ENCODE measurements at places on chromosomes 1 and 21.
A peak's percentile ranks its signal among the peaks of the same experiment; 100 is the strongest.

GRCh38 chr1:162016631-162017030, 7.0 kb downstream of the OLFML2B start:
- no peak for DNase-seq

GRCh38 chr1:2501041-2501819, 25.1 kb downstream of the PLCH2 start:
- no peak for DNase-seq

DNA sequence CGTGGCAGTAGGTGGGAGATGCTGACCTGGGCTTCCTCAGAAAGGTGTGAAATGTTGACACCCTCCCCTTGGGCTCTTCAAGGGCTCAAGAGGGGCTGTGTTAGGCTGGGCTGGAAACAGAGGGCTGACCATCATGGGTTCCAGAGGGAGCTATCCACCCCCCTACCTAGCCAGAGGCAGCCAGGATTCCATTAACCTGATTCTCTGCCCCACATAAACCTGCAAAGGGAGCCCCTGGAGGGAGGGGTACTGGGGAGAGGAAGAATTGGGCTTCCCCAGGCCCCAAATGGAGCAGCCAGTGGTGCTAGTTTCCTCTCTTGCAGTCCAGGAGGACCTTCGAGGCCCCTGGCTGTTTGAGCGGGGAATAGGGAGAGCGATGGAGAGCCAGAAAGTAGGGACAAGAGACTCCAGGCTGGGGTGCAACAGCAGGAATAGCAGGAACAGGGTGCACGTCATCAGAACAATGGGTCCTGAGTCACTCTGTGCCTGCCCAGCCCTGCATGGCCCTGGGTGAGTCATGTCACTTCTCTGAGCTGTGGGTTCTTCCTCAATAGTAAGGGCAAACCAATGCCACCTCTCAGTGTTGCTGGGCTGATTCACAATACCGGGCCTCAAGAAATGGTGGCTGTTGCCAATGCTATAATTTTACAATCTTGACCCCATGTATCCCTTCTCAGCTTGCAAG, 121.2 kb downstream of the EPHB2 start:
- no peak for DNase-seq

DNA sequence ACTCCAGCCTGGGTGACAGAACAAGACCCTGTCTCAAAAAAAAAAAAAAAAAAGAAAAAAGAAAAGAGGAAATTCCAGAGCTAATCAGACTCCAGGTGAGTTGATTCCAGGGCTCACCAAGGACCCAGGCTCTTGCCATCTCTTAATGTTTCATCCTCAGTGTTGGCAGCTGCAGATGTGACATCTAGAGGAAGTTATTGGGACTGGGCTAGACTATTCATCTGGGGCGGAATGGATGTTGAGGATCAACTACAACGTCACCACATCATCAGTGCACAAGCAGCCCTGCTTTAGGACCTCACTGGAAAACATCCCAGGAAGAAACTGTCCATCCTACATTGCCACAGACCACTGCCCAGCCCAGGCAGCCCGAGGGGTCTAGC, 28.6 kb upstream of the PARP1 start:
- no peak for DNase-seq

- no peak for DNase-seq
Observed at GRCh38 chr1:203308328-203308922, 3.1 kb downstream of the BTG2 start.

- peak; percentile 22 for DNase-seq
Observed at GRCh38 chr1:62508187-62508758, 71.4 kb downstream of the USP1 start.

GRCh38 chr1:92804721-92805201, 19.9 kb upstream of the EVI5 start:
- DNase-seq, result no peak

DNA sequence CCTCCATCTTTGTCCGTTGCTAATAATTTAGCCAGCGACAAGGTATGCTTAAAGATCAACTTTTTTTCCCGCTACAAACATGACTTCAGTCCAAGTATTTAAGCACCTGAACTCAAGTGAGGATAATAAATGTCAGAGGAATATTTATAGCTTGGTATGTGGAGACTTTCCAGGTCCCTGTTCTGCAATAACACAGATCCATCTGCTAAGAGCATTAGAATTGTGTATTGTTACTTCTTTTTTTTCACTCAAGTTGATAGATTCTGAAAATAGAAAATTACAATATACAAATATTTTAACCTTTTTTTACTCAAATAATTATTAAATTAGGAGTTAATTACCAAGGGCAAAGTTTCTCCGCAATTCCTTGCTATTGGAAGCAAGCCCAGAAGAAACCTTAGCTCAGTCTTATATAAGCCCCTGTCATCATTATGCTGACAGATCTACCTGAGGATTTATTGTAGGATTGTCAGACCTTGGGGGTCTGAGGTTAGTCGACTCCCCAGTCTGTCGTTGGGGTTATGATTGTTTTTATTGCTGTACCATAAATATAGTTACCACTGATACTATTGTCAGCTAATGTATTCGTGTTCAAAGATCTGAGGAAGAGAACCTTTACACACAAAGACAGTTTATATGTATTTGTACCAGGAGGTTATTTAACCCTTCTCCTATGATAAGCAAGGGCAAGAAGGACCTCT, 337.9 kb downstream of the TBX15 start:
- DNase-seq, result no peak

GRCh38 chr1:28113242-28113572, 24.8 kb upstream of the EYA3 start:
- no peak for DNase-seq

- DNase-seq, result no peak
Observed at GRCh38 chr1:168643152-168643551, 66.7 kb downstream of the XCL1 start.

- no peak for DNase-seq
Observed at GRCh38 chr1:24392604-24392946, 21.0 kb downstream of the STPG1 start.

DNA sequence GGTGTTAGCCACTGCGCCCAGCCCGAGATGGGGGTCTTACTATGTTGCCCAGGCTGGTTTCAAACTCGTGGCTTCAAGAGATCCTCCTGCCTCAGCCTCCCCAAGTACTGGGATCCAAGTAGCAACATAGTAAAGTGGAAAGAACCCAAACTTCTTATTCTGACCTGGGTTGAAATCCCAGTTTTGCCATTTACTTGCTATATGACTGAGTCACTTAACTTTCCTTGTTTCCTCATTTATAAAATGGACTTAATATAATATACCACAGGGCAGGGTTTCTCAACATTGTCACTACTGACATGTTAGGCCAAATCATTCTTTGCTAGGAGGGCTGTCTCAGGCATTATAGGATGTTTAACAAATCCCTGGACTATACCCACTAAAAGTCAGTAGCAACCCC, 6.7 kb downstream of the PFDN2 start:
- DNase-seq, result no peak

DNA sequence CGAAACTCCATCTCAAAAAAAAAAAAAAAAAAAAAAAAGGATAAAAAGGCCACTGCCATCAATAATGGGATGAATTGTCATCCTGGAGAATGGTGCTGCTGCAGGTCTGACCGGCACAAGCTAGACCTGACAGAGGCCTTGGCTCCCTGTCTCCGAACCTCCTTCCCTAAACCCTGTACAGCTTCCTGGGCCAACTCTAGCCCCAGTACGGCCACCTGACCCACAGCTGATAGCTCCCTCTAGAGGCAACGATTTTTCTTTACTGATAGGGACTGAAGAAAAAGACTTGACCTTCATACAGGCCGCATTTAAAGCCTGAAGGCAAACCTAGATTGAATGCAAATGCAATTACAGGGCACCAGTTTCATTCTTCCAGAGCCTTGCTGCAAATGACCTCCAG, 30.7 kb downstream of the NOL9 start:
- no peak for DNase-seq

DNA sequence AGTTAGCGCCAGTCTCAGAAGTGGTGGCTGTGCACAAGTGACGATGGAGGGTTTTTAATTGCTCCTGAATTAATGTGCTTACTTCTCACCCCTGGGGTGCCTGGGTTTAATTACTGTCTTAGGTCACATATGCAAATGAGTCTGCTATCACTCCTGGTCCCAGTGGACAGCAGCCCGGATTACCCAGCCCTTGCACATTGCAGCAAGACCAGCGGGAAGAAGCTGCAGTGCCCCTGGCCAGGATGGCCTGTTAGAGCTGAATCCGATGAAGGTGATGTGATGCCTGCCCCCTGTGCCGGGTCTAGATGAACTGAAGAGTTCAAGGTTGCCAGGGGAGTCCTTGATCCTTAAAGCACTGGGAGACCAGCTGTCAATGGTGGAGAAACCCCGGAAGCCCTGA, 24.2 kb downstream of the ENO1 start:
- no peak for DNase-seq

DNA sequence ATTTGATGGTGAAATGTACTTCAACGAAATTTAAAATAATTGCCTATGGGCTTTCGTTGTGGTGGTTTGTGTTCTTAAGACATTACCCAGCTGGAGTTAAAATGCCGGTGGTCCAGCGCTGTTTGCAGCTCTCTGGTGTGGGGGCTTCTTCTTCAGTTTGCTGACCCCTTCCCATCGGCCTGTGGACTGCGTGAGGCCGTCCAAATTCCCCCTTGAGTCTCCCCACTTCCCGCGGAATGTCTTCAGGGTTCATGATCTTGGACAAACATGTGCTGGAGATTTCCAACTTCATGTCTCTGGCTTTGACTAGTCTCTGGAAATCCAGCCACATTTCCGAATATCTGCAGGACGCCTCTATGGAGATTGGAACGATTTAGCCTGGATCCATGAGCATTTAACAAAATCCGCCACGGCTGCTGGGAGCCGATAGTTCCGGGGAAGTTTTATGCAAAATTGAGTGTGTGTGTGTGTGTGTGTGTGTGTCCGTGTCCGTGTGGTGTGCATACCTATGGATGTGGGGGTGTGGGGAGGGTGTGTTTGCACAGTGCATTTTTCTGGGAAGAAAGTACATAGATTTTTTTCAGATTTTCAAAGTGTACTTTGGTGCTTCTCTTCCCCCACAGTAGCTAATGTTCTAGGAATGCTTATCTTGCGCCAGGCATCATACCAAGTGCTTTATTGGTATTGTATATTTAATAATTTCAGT, 117.2 kb downstream of the PCP4 start:
- no peak for DNase-seq

DNA sequence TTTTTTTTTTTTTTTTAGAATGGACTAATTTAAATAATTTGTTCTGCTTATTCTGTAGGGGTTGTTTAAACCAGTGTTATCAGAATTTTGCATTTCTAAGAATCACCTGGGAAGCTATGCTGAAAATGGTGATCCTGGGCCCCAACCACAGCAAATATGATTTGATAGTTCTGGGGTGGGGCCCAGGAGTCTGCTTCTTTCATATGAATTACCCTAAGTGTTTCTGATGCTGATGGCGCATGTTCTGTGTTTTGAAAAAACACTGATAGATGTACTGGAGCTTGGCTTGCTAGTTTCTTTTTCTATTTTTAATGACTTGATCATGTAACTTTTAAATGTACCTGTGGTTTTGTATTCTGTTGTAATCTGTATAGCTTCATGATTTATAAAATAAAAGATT, 89.3 kb downstream of the CDC14A start:
- DNase-seq, result no peak

DNA sequence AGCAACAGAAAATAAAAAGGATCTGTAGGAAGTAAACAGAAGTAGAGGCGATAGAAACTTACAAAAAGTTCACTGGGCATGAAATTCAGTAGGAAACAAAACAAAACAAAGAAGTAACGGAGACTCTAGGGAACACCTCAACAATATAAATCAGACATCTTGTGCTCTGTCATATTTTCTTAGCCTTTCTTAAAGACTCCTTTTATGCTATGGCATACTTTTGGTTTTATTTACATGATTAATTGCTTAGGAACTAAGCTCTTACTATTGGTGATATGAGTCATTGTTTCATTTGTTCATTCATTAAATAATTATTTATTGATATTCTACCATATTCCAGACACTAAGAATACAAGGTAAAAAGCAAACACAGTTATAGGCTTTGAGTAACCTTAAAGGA, 126.6 kb downstream of the KCNT2 start:
- DNase-seq, result no peak

- DNase-seq, result no peak
Observed at GRCh38 chr1:6976044-6976375, 190.8 kb downstream of the CAMTA1 start.

DNA sequence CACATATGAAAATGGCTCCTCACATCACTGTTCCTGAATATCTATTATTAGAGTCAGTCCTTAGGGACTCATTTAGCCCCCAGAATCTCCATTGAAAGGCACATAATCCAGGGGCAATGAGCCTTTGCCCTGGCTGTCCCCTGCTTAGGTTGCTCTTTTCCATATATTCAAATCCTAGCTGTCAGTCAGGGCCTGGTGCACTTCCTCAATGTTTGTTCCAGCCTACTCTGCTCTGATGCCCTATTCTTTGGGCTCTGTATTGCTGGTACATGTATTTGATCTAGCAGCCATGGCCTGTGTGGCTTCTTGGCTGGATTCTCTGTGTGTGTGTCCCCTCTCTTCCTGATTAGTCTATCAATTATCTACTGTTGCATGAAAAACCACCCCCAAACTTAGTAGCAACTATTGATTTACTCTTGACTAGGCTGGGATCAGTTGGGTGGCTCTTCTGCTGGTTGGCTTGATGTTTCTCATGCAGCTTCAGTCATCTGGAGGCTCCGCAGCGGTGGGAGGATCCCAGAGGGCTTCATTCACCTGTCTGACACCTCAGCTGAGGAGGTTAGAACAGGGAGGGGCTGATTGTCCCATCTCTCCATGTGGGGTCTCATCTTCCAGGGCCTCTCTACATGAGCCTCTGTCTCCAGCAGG, 107.5 kb downstream of the DTL start:
- DNase-seq, result no peak

DNA sequence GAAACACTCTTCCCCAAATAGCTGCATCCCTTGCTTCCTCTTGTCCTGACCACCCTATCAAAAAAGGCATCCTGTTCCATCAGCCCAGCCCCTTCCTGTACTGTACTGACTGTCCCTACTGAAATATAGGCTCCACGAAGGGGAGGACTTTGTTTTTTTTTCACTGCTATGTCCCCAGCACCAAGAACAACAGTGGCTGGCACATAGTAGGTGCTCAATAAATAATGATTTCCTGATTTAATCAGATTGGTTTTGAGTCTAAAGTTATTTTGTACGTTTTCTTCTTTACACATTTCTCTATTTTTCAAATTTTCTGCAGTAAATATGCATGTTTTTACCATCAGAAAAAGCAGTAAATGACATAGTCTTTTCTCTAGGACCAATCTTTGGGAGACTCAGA, 73.9 kb downstream of the CD58 start:
- DNase-seq, result no peak

DNA sequence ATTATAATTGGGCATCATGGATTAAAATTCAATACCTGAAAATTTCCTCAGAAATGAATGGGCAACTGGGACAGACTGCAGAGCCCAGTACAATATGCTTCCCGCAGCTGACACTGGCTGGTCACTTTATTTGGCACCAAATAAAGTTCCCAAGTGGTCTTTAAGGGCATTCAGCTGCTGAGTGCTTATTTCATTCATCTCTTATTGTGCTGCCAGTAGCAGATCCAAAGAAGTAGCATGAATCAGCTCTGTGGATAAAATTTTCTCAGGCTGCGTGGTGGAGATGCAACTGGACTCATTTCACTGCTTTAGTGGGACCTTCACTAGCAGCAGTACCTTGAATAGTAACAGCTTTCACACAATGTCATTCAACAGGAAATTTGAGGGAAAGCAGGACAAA, 226.3 kb upstream of the ADGRL2 start:
- DNase-seq, result no peak

All from GM12864 (cell line).